ENCODE measurements at places on chromosomes 2 and 18. TPM values are rescaled to one million over a fixed set of nuclear protein-coding genes. Genes with fewer than 3 reads are reported as not detected.
A peak's percentile ranks its signal among the peaks of the same experiment; 100 is the strongest.

ATOH8 gene
- total RNA-seq, result 14.5 TPM

GRCh38 chr2:96530474-96531357 is 5.8 kb upstream of the ARID5A start:
- DNase-seq, result no peak

DNA sequence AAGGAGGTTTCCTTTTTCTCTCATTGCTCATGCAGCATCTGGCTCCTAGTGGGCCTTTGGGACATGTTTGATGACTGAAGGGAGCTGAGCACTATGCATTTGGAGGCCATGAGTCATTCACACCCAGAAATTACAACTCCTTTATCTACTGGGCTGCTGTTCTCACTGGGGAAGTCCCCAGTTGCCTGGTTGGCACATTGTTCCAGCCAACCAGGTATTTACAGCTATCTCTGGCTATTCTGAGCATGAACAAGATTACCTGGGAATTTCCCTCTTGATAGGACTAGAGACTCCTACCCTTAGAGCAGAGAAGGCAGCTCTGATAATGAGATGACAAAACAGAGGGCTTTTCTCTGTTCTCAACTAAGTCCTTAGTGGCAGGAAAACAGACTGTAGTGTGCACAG is 206.5 kb downstream of the SETBP1 start:
- no peak for DNase-seq

DNA sequence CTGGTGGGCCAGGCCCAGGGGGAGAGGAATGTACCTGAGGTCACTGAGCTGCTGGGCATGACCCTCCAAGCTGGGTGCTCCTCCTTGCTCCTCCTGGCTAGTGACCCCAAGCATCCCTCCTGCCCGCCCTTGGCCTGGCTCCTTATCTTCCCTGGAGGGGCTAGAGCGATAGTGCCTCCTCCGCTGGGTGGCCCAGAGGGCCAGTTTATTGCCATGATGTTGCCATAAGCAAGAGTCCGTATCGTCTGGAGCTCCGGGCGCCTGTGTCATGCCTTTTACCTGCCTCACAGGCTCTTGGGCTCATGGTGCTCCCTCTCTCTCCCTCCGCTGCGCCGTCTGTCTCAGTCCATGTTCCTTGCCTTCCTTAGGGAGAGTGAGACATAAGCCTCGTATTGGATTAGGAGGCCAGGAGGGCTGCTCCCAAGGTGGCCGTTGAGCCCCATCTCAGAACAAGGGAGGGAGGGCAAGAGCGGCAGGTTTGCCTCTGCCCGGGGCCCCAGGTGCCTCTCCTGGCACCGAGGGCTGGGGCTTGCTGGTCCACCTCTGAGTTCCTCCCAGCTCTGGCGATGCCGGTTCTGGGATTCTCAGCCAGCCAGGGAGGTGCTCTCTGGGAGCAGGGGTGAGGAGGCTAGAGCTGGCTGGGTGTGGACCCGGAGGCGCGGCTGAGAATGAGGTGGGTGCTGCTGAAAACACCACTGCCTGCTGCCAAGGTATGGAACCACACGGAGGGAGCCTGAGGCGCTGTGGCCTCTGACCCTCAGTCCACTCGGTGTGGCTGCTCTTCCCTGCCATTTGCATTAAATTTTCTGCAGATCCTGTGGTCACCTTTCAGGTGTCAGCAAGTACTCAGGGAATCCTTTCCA is 22.6 kb downstream of the KCNIP3 start:
- DNase-seq, result no peak

- DNase-seq, result no peak
Observed at GRCh38 chr2:160165996-160166395, 34.1 kb downstream of the ITGB6 start.

ERBB4 gene
- 18.9 TPM for total RNA-seq

- no peak for DNase-seq
Observed at GRCh38 chr2:96253006-96253405, 12.8 kb downstream of the TMEM127 start.

RNF152 gene
- 8.6 TPM for total RNA-seq

IL36B gene
- total RNA-seq, result not detected

TTLL4 gene
- total RNA-seq, result 7.8 TPM

HOXD13 gene
- total RNA-seq, result not detected

GDF7 gene
- total RNA-seq, result 0.98 TPM

OR6B2 gene
- total RNA-seq, result not detected

PER2 gene
- 4.7 TPM for total RNA-seq

DNA sequence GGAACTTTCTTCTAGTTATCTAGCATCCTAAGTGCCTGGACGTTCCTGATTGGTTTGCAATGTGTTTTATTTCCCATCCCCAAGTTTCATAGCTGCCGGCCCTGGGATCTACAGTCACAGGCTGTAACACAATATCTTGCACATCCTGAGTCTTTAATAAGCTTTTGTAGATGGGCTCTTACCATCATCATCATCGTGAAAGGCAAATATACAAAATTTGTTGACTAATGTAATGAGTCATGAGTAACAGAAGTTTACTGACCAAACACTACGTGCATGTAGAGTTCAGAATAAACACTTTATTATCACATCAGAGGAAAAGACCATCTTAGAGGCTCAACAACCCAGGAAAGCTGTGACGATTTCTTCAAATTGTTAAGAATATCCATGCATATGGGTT is 8.1 kb upstream of the TYMS start:
- no peak for DNase-seq

DNA sequence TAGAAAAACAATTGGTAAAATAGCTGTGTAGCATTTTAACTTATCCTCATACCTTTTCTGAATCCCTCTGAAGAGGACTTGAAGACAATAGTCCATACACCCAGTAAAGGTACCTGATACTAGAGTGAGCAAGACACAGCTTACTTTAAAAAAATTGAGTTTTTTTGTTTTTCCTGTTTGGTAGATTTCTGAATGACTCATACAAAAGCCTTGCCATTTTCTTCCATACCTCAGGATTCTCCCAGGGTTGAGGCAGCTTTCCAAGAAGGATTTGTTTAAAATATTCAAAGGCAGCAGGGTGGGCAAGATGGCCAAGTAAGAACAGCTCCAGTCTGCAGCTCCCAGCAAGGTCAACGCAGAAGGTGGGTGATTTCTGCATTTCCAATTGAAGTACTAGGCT is 551.0 kb upstream of the LRATD1 start:
- no peak for DNase-seq

ASXL3 gene
- 3.8 TPM for total RNA-seq

DNA sequence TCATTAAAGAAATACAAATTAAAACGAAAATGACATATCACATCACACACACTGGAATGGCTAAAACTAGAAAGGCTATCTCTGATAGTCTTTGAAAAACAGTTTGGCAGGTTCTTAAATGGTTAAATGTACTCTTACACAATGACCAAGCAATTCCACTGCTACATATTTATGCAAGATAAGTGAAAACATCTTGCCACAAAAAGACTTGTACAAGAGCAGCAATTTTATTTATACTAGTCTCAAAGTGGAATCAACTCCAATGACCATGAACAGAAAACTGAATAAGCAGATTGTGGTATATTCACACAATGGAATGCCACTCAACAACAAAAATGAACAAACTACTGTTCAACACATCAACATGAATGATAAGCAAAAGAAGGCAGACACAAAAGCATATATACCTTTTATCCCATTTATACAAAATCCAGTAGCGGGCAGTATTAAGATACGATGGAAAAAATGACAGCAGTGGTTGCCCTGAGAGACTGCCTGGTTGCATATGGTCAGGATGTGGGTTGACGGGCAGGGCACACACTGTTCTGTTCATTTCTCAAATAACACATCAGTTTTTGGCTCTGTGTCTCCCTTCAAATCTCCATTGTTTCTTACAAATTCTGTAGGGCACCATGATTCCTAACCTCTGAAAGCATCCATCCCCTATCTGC is 25.4 kb downstream of the SP100 start:
- no peak for DNase-seq

DNA sequence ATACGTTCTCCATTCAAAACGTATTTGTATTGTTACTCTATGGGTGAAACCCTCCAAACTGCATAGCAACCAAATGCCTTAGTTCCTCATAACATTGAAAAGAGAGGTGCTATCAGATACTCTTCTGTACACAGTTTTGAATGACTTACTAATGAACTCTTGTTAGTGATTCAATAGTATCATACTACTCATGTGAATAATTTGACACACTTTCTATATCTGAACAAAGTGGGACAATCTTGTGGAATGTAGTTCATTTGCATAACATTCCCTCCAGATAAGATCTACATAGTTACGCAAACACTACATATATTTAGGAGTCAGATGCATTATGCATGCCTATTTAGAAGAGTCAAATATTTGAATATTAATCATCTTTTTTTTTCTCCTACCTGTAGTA is 232.0 kb upstream of the NRXN1 start:
- no peak for DNase-seq

MTCL1 gene
- 6.0 TPM for total RNA-seq

- DNase-seq, result no peak
Observed at GRCh38 chr2:181123798-181124231, 143.4 kb downstream of the UBE2E3 start.

DNA sequence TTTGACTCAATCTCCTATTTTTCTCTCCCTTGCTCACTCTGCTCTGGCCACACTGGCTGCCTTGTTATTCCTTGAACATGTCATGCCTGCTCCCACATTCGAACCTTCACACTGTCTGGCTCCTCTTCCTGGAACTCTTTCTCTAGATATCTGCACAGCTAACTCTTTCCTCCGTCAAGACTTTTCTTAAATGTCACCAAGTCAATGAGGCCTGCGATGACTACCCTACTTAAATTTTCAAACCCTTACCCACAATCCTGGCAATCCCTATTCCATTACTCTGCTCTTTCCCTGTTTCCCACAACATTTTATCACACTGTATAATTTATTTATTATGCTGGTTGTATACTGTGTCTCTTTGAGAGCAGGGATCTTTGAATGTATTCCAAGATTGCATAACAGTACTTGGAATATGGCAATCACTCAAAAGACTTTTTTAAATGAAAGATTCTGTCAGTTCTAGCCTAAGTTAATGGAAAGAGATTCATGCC is 206.2 kb downstream of the SRBD1 start:
- DNase-seq, result peak; percentile 10

GRCh38 chr2:196530910-196531309 is 108.6 kb upstream of the CCDC150 start:
- DNase-seq, result no peak

NPPC gene
- 2.2 TPM for total RNA-seq

RAB17 gene
- 3.8 TPM for total RNA-seq

ST6GAL2 gene
- total RNA-seq, result 0.47 TPM

TUBB8B gene
- total RNA-seq, result not detected

SULT1C2 gene
- total RNA-seq, result 1.0 TPM

CROCC2 gene
- not detected for total RNA-seq

ZNF804A gene
- total RNA-seq, result not detected

DNA sequence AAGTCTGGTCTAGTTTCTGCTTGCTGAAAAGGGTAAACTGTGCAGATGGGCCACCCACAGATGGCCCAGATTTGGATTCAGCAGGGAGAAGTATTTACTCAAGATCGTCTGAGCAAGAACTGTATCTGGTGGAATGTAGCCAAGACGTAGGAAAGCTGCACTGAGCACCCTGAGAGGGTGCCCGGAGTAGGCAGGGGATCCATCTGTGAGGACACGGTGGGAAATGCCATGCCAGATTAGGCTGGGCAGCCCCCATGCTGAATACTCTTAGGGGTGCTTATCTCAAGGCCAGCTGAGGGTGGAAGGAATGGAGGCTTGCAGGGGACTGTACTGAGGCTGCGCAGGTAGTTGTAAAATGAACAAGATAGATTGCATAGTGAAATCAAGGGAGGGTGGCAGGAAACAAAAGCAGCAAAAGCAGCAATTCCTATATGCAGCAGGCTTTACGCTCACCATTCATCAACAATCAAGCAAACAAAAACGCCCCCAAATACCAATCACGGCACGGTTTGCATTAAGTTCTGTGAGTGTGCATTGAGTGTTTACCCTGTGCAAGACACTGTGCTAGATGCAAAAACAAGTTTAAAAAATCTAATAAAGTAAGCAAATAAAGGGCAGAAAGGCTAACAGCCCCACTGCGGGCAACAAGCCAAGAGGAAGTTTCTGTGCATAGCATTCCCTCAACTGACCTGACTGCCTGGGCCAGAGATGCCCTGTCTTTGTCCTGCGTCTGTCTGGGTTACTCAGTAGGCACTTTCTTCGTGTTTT is 32.2 kb upstream of the LPIN2 start:
- no peak for DNase-seq

LHCGR gene
- not detected for total RNA-seq

DNA sequence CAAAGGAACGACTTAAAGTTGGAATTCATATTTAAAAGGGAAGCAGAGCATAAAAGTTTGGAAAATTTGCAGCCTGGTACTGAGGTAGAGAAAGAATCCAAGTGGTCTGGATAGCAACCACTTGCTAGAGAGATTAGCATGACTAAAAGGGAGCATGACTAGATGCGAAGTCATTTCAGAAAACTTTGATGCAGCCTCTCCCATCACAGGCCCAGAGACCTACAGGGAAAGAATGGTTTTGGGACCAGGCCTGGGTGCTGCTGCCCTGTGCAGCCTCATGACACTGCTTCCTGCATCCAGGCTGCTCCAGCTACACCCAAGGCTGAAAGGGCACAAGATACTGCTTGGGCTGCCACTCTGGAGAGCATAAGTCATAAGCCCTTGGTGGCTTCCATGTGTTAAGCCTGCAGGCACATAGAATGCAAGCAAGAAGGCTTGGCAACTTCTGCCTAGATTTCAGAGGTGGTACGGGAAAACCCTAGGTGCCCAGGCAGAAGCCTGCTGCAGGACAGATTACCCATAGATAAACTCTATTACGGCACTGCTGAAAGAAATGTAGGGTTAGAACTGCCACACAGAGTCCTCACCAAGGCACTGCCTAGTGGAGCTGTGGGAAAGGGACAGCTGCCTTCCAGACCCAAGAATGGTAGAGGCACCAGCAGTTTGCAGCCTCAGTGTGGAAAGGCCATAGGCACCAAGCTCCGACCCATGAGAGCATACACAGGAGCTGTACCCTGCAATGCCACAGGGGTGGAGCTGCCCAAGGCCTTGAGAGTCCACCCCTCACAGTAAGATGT is 12.6 kb upstream of the CHN1 start:
- DNase-seq, result no peak

GRCh38 chr2:82259551-82259950 is 1955.0 kb upstream of the LRRTM1 start:
- DNase-seq, result no peak

SRD5A2 gene
- not detected for total RNA-seq

STON1 gene
- total RNA-seq, result 4.3 TPM

DNA sequence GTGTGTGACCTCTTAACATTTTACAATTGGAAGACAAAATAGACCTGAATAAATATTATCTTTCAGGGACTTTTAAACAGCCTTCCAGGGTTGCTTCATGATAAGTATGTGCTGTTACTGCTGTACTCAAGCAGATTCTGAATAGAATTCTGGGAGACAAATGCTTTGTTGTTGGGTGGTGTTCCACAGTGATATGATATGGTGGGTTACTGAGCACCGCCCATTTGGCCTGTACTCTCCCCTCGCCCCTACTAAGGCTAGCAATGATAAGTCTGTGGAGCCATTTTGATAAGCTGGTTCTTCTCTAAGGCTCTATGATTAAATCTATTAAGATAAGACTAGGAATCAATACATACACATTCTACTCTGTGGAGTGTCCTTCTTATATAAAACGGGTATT is 89.8 kb upstream of the ITGA4 start:
- DNase-seq, result no peak

REG1B gene
- 0.41 TPM for total RNA-seq

SGPP2 gene
- total RNA-seq, result 6.2 TPM

- no peak for DNase-seq
Observed at GRCh38 chr2:50116096-50117010, 915.6 kb downstream of the NRXN1 start.

Data from heart right ventricle (tissue), 16 donors.